Mesenchymal stem cell (in vitro differentiated cells and primary cell): ENCODE measurements at places on chromosomes 3 and 15.

- DNase-seq, result peak; percentile 41
Observed at GRCh38 chr3:80733522-80734176, 965.9 kb upstream of the ROBO1 start.

DNA sequence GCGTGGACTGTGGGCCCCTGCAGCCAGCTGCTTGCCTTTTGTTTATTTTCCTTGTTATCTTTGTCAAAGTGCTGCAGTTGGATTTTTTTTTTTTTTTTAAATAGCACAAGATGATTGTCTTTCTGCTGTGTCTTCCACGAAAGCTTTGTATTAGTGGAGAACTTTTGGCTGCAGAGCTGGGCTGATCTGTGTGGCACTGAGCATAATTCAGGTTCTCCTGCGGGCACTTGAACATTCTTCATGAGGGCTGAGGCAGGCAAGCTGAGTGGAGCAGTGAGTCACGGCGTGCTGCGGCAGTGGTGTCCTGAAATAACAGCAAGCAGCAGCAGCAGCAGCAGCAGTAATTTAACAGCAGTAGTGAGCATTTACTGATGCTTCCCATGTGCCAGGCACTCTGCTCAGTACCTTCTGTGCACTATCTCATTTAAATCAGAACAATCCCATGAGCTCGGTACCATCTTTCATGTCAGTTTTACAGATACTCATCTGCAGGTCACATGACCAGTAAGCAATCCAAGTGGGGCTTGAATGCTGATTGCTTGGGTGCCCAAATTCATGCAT lies 45.8 kb downstream of the MITF start:
- peak; percentile 90 for DNase-seq

- peak; percentile 44 for DNase-seq
Observed at GRCh38 chr15:79989682-79990081, 18.7 kb upstream of the BCL2A1 start.

- DNase-seq, result peak; percentile 72
Observed at GRCh38 chr3:175041369-175041768, 182.2 kb downstream of the NAALADL2 start.

- DNase-seq, result peak; percentile 71
Observed at GRCh38 chr3:44323341-44323955, 15.1 kb upstream of the TCAIM start.

- peak; percentile 75 for DNase-seq
Observed at GRCh38 chr3:125231895-125232294, 19.3 kb upstream of the SLC12A8 start.

DNA sequence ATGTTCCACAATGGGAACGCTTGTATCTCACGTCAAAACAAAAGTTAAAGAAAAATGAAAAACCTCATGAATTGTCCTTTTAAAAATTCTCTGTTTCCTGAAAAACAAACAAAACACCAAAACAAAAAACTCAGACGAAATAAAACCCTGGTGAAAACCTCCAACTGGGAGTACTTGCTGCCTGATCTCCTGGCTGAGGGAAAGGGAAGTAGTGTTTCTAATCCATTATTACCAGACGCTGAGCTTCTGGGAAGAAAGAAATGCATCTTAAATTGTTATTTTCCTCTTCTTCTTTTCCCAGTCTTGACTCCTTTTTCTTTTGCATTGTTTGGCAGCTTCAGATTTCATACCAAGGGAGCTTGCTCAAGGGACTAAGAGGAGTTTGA lies 243.2 kb upstream of the RGMA start:
- no peak for DNase-seq

GRCh38 chr3:14082108-14082657 lies 42.5 kb downstream of the CHCHD4 start:
- DNase-seq, result no peak

- no peak for DNase-seq
Observed at GRCh38 chr3:167711439-167711838, 23.3 kb downstream of the PDCD10 start.

- DNase-seq, result no peak
Observed at GRCh38 chr3:130537673-130538304, 20.8 kb downstream of the COL6A6 start.

DNA sequence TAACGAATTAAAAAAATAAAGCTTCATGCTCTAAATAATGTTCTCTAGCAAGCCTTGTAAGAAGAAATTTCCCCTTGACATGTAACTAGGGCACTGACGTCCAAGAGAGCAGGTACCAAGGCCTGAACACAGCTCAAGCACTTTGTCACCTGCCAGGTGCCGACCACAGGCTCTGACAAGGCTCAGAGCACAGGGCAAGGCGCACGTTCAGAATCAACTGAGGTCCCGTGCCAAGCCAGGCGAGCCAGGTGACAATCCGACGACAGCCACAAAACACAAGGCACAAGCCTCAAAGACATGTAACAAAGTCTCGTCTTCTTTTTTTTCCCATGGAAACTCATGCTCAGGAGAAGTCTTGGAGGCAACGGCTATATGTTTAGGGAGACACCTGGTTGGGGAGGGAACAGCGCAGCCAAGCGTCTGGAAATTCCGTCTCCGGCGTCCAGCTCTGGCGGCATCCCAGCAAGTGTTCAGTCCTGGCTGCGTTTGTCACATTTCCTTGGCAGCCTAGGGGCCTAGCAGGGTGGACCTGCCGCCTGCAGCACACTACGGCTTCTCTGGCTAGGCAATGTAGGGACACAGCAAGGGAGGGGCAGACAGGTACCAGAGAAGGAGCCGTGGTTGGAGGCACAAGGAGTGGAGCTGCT lies 76.7 kb downstream of the ADAMTS17 start:
- no peak for DNase-seq
